ENCODE measurements at places on chromosomes 12 and 14.

DNA sequence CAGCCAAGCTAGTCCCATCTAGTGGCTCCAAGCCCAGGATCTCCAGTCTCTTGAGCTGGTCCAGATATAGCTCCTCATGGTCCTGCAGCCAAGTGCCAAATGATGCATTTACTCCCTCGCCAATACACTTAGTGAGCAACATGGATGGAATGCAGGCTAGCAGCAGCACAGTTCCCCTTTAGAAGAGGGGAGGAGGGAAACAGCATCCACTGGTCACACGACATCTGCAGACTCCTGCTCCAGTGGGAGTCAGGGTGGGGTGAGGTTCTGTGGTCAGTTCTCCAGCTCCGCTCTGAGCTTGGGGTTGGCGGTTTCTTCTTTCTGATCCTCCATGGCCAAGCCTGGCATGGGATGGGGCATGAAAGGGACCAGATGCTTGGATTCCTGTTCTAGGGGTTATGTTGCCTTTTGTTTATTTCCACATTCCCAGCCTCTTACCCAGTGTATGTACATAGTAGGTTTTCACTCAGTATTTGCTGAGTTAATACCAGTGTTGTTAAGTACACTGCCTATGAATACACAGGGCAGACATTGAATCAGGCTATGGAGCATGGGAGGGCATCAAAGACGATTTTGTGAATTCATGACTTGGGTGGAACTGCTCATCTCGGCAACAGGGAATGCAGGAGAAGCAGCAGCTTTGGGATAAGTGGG lies 57.3 kb downstream of the GALNT16 start:
- DNase-seq: no peak

GRCh38 chr12:89845366-89845765 lies 136.7 kb upstream of the ATP2B1 start:
- DNase-seq: no peak

- no peak for DNase-seq
Observed at GRCh38 chr12:16789204-16789790, 183.3 kb upstream of the LMO3 start.

- no peak for DNase-seq
Observed at GRCh38 chr12:96436366-96437170, 36.3 kb upstream of the CDK17 start.

DNA sequence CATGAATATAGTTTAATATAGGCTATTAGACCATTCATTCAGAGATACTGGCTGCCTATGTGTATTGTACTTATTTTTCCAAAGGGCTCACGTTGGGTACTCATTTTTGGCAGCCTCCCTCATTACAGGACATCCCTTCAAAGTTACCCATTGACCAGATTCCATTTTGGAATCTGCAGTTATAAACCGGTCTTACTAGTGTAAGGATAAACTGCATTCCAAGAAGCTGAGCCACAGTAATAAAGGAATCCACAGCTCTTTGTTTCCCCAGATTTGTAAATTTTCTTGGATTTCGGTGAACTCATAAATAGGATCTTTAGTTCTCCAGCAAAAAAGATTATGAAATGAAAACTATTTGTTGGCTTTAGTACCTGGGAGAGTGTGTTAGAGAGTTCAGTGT lies 18.9 kb upstream of the CFL2 start:
- DNase-seq: no peak

DNA sequence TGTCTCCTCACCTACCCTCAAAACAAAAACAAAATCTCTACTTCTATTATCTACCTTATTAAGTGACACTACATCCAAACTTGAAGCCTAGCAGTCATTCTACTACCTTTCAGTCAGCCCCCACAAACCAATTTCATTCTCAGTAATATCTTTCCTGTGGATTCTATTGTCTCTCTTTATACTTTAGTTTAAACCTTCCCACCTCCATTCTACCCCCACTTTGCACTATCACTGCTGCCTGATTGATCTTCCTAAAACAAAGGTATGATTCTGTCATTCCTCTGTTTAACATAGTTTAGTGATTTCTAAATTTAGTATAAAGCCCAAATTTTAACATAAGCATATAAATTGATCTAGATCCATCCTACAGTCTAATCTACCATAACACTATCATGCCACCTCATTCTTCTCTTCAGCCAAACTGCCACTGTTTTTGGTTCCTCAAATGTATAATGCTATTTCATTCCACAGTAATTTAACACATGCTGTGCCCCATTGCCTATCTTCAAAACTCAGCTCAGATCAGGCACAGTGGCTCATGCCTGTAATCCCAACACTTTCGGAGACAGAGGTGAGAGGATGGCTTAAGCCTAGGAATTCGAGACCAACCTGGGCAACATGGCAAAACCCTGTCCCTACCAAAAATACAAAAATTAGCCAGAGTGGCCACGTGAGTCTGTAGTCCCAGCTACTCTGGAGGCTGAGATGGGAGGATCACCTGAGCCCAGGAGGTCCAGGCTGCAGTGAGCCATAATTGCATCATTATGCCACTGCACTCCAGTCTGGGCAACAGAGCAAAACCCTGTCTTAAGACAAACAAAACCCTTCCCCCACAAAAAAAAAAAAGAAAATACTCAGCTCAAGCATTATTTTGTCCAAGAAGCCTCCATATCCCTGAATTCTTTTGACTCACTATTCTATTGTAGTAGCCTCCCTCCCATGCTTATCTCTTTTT lies 3.1 kb upstream of the STRN3 start:
- DNase-seq: no peak

DNA sequence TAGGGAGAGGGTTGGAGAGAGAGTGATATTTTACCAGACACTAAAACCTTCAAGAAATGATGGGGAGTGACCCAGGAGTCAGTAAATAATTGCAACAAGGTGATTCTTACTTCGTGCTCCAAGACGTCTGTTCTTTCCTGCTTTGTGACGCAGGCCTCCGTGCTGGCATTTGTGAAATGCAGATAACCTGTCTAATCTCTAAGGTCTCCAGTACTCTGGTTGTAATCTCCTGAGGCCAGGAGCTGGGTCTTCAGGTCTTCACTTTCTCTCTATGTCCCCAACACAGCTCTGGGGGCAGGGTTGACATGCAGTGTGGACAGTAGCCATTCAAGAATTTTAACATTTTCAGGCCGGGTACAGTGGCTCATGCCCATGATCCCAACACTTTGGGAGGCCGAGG lies 53.1 kb downstream of the CD9 start:
- no peak for DNase-seq

- peak; percentile 95 for DNase-seq
Observed at GRCh38 chr14:35821564-35822411, 4.3 kb upstream of the BRMS1L start.

DNA sequence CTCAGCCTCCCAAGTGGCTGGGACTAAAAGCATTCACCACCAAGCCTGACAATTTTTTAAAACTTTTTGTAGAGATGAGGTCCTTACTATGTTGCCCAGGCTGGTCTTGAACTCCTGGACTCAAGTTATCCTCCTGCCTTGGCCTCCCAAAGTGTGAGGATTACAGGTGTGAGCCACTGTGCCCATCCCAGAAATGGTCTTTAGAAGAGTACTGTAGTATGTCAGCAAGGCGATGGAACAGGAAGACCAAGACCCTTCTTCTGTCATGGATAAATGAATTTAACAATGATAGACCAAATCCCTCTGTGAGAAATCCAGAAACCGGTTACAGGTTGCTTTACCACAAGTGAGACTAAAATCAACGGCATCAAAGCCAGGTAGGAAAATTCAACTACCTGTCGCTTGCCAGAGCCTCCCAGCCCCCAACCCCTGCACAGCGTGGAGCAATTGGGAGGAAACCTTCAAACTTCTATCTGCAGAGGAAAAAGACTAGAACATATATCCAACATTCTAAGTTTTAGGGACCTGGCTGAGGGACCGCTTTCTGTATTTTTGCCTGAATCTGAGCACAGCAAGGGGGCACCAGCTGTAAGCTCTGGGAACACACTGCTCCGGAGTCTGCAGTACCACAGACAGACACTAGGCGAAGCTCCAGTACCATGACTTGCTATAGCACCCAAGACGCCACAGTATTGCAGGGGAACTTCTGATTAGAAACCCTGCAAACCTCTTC lies 51.3 kb downstream of the CPSF6 start:
- peak; percentile 69 for DNase-seq

DNA sequence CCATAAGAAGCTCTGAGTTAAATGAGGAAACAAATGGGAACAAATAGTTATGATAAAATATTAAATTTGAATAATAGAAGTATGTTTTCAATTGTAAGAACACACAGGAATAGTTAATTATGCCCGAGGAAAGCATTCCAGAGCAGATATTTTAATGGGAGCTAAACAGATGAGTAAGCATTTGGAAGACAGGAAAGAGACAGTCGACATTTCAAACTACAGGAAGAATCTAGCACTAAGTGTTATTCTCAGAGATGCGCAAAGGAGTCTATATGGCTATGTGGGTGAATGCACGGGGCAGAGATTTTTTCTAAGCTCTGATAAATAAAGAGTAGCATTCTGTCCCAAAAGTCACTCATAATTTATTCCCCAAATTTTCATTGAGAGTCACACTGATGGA lies 64.5 kb upstream of the SSTR1 start:
- no peak for DNase-seq

- DNase-seq: peak; percentile 42
Observed at GRCh38 chr12:88111074-88111652, 30.7 kb downstream of the CEP290 start.

- no peak for DNase-seq
Observed at GRCh38 chr14:69039288-69039628, 60.2 kb upstream of the ACTN1 start.
